Activated CD4-positive, alpha-beta T cell treated with anti-CD3 and anti-CD28 coated beads, Interleukin-2, amount 50 U/mL, for 4 hours (primary cell): ENCODE measurements at places on chromosomes 2 and 18.

DNA sequence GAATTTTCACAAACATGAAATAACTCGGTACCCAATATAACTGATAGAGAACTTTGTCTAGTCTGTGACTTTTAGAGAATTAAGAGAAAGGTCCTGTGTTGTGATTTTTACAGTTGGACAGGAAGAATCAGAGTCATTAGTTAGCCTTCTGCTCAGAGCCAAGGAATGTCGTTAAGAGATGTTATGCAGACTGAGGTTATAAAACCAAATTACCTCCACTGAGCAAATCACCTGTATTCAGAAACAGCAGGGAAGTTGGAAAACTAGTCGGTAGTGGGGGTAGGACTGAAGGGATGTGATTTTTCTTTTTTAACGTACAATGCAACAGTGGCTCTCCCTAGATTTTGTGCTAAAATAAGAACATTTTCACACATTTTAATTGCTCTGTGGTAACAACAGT lies 18.5 kb downstream of the TANK start:
- no peak for DNase-seq

DNA sequence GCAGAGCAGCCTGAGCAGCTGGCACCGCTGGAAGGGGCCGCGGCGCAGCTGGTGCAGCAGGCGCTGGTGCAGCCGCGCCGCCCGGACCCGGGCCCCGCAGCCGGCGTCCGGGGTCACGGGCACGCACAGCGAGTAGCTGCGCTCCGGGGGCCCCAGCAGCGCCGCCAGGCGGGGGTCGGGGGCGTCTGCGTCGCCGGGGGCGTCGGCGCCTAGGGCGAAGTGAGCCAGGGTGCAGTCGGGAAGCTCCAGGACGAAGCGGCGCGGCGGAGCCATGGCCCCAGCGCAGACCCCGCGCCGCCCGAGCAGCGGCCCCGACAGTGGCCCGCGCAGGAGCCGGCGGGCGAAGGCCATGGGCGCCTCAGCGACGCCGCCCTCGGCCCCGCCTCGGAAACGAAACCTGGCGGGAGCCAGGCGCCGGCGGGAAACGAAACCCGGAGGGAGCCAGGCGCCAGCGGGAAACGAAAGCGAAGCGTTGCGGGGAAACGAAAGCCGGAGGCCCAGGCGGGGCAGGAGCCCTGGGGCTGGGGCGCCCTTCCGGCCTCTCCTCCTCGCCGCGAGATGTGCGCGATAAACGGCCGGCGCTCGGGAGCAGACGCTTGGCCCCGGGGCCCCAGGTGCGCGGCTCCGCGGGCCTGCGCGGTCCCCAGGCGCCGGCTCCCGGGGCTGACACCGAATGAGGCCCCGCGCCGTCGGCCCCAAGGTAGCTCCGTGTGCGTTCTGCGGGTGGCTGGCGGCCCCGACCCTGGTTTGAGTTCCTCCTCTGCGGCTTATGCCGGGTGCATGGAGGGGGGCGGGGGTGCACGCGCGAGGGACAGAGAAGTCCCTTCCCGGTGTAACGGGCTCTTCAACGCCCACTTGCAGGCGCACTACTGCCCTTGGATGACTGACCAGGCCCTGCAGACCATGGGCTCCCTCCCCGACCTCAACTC lies at the start of gene CMPK2:
TSS of gene CMPK2 (minus strand) at position 562 of the 929 bp plus-strand sequence. CDS start at position 351, 211 bp downstream.
- DNase-seq: peak; percentile 81

DNA sequence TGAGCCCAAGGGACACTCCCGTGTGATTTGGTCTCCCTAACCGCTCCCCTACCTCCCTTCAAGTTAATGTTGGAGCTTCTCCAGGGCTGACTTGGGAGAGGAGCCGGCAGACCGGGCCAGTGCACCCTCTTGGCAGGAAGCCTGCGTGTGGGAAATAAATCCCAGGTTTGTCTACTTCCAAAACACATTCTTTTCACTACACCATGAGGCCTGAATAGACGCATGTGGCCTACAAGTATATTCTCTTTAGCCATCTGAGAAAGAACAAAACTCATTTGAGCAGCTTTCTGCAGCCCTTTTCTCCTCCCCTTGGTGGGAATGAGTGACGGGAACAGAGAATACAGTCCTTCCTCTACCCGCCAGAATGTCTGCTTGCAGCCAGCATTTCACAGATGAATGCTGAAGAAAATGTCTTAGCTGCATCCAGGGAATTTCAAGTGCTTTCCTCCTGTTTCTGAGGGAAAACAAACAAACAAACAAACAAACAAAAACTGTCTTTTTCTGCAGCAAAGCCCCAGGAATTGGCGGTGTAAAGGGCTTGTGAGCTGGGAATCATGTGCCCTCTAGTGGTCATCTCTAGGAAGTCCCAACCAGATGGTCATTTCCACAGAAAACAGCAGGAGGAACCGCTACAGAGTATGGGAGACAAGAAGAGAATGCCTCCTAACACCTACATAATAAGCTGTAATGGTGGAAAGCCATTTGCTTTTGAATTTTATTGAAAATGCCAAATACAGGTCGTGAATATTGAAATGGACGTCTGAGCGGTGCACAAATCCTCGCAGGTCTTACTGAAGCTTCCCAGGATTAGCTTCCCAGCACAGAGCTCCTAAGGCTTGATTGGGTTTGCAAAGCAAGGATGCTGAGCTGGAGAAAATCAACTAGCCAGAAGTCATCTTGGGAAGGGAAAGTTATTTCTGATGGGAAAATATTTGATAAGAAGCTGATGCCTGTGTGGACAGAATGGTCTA lies 41.2 kb upstream of the DAPL1 start:
- DNase-seq: no peak

DNA sequence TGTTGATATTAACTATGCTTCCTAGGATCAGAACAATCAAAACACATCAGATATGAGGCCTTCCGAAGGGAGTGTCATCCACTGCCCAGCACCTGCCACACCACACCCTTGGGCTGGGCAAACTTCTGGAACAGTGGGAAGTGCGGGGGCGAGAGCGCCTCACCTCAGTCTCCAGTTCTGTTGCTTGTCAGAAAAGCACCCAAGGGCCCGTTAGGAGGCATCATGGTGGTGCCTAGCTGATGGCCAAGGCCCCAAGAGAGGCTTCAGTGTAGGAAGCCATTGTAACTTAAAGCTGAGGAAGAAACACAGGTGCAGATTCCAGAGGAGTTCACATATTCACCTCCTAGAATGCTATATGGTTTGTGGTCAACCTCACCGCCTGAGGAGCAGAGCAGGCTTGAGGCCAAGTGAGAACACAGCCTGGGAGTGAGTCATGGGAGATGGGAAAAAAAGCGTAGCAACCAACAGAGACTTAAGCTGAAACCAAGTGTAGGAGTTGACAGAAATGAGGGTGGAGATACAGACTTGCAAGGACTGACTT lies 85.1 kb upstream of the ATL2 start:
- DNase-seq: no peak

GRCh38 chr2:235026649-235027557 lies 75.1 kb downstream of the SH3BP4 start:
- DNase-seq: no peak

DNA sequence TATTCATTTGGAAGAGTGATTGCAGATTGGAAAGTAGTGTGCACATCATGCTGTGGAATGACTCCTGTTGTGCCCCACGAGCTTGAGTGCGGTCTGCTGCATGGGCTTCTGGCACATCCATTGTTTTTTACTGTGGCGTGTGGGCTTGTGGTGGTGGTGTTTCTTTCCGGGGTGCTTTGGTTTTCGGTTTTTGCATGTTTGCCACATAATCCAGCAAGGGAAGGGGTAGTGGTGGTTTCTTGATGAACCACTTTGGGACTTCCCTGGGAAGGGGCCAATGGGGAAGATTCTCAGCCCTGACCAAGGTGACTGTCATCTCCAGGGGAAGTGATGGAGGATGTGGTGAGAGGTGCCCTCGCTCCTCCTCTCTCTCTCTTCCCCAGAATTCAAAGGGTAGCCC lies 57.0 kb downstream of the COA5 start:
- no peak for DNase-seq

GRCh38 chr2:157692768-157693167 lies 64.1 kb upstream of the ACVR1C start:
- no peak for DNase-seq

DNA sequence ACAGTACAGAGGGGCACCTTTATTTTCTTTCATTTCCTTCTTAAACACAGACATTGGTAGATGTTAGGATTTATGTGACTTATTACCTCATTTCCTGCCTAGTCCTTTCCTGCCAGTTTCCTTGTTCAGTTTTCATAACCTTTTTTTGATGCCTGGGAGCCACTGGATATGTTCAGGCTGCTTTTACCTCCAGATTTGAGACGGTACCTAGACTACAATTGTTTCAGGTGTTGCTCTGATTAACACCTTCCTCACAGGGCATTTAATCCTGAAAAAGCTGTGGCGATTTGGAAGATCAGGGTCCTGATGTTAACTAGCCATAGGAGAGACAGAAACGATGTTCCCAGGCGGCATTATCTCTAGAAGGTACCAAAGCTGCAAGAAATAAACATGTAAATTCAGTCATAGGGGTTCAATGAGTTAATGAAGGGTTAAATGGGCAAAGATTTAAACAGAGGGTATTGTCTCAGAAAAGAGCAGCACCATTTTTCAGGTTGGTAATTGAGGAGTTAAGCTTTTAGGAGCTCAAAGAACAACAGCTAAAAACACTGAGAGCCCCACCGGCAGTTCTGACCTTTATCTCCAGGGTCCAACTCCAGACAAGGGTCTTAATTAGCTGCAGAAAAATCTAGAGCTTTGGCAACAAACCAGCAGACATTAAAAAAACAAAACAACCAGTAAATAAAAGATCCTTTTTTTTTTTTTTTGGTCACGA lies 93.3 kb downstream of the HRH4 start:
- DNase-seq: no peak

DNA sequence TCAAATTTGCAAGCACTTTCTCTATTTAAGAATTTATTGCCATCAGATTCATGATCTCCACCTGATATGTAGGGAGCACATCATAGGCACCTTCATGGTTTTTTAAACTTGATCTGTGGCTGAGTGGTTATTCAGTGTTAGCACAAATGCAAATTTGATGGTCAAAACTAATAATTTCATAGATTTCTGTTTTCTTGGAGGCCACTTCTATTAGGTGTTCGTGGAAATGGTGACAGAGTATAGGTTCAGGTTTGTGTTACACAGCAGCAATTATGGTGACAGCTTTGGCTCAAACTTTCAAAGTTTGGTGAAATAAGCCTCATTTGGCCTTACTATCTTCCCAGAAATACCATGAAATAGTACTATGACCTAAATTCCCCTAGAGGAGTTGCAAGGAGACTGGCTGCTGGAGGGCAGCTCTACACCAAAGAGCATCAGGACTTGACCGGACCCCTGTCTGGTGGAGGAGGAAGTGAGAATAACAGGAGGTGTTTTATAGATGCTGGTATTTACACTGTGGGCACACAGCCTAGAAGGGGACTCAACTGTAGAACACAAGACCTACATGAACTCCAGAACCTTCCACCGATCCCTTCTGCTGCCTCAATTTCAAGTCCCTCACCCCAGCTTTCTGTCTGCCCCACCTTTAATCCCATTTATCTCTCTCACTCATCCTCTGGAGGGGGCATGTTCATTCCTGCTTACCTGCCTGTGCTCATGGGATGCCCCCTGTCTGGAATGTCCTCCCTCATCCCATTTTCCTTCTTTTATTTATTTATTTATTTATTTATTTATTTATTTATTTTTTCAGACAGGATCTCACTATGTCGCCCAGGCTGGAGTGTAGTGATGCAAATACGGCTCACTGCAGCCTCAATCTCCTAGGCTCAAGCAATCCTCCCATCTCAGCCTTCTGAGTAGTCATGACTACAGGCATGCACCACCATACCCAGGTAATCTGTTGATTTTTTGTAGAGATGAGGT lies 132.9 kb upstream of the SIX2 start:
- DNase-seq: no peak

DNA sequence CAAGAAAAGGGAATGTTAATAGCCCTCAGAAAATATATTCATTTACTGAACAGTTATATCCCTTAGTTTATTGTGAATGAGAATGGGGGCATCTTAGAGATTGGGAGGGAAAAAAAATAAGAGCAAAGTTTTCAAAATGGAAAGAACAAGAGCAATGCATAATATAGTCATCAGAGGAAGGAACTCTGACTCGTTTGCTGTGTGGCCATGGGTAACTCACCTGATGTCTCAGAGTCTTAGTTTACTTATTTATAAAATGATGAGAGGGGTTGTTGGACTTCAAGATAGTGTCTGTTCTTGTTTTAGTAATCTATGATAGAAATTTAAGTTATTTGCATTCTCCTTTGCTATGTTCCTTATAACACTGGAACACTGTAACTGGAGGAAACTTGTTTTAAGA lies 70.7 kb downstream of the EML4 start:
- DNase-seq: no peak

DNA sequence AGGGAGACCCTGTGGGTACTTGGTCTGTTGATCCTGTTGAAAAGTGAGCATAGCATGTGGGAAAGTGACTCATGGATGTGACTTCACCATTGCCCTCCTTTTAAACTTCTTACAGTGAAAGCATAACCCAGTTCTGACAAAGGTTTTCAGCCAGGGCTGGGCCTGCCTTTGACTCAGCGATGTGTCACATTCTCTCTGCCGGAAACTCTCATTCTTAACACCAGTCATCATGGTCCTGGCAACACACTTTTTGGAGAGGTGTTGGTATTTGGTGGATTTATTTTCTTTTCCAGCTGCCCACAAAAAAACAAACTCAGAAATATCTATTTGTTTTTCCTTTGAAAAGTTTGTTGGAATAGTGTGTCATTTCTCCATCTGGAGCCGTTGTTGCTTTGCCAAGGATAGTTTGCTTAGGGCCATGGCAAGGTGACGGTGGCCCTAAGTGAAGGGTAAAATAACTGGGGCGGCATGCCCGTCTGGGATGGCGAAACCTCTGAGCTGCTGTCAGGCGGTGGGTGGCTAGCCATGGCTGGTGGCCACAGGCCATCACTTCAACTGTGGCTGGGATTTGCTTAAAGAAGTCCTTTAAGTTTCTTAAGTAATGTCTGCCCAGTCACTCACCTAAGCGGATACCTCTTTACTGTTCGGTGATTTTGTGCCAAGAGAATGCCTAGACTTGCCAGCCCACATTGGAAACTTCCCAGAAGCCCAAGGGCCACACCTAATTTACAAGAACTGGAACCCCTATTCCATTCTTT lies 123.3 kb downstream of the LTBP1 start:
- no peak for DNase-seq

GRCh38 chr2:190407662-190408537 lies at the start of gene MFSD6:
Gene MFSD6, plus strand, starts transcription at chr2:190408355. Its CDS starts 27,675 bp downstream, at chr2:190436030.
- peak; percentile 48 for DNase-seq

DNA sequence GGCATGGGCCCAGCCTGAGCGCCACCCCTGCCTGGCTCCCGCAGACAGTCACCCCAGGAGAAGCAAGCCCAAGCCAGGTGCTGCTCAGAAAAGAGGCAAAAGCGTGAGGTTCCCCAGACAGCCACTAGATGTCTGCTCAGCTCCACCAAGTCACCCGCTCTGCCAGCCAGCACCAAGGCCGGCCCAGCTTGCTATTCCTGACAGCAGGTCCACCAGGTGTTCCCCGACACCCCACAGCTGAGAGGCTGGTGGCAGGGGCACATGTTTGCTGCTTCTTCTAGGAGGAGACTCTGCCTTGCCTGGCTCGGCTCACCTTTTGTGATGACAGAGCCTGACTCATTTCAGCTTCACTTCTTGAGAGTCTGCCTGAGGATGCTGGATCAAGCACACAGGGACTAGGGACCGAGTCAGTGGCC lies 206.7 kb downstream of the MGAT5 start:
- peak; percentile 22 for DNase-seq
